Fibroblast of skin of abdomen (primary cell): ENCODE measurements at places on chromosomes 11 and 22.

- DNase-seq, result no peak
Observed at GRCh38 chr11:11857769-11858168, 16.0 kb downstream of the USP47 start.

- DNase-seq, result peak; percentile 44
Observed at GRCh38 chr11:95593111-95593510, 196.5 kb downstream of the FAM76B start.

DNA sequence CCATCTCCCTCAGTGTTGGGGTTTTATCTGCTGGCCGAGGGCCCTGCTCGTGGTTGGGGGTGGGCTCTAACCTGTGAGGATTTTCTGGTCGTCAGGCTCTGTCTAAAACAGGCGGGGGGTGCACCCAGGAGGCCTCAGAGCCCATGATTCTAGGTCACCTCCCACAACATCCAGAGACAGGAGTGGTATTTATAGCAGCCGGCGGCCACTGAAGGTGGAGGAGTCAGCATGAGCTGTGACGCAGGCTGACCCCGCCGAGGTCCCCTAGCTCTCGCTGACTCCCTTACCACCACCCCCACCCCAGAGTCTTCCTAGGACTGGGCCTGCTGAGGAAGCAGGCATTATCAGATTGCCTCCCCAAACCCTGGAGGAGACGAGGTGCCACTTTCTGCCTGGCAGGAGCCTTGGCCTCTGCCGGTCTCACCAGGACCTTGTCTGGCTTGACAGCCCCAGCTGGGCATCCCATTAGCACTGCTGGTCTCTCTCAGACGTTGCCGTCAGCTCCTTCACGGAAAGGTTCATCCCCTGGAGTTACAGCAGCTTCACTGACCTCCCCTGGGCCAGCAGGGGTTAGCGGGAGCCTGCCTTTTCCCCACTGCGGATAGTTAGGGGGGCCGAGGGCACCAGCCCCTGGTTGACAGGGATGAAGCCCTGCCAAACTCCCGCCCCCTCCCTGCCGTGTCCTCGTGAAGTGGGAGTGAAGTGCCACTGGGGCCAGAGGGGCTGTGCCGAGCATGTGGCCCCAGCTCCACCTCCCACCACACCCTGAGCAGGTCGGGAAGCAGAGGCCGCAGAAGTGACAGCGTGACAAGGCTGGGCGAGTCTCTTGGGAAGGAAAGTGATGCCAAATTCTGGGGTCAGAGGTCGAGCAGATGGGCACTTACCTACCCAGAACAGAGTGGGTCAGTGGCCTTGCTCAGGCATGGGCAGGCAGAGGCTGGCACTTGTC is 26.5 kb downstream of the DAGLA start:
- DNase-seq, result no peak

DNA sequence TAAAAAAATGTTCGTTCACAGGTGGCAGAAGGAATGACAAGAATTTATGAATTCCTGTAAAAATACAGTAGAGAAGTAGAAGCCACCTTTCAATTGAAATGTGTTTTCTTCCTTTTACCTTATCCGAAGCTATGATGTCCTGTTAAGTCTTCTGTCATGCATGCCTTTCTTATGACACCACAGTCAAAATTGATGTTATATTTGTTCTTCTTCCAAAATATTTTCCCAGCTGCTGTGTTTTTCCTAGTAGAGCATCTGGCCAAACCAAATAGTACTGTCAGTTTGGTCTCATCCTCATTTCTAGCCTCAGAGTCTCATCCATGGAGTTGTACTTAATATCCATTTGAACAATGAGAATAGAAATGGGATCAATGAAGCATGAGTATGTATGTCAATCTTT is 206.1 kb downstream of the PGR start:
- DNase-seq, result peak; percentile 51

GRCh38 chr22:23651676-23652075 is 19.6 kb upstream of the DRICH1 start:
- no peak for DNase-seq

DNA sequence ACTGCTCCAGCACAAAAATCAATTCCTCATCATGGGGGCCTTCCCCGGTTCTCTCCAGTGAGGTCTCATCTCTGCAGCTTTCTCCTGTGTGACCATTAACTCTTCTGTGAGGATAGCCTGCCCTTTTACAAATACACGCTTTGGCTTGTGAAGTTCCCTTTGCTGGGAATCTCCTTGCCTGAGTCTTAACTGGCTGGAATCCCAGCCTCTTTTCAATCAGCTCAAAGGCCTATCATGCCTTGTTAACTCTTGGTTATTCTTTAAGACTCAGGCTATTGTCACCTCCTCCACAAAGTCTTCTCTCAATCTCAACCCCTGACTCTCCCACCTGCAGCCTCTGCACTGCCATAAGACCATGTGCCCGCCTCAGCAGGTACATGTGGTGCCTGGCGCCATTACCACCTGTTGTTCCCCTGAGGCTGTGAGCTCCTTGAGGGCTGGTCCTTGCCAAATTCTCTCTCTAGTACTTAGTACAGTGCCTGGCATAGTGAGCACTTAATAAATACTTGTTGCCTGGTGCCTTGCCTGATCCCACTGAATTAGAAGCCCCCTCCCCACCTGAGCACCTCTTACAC is 128.2 kb downstream of the ST3GAL4 start:
- no peak for DNase-seq

DNA sequence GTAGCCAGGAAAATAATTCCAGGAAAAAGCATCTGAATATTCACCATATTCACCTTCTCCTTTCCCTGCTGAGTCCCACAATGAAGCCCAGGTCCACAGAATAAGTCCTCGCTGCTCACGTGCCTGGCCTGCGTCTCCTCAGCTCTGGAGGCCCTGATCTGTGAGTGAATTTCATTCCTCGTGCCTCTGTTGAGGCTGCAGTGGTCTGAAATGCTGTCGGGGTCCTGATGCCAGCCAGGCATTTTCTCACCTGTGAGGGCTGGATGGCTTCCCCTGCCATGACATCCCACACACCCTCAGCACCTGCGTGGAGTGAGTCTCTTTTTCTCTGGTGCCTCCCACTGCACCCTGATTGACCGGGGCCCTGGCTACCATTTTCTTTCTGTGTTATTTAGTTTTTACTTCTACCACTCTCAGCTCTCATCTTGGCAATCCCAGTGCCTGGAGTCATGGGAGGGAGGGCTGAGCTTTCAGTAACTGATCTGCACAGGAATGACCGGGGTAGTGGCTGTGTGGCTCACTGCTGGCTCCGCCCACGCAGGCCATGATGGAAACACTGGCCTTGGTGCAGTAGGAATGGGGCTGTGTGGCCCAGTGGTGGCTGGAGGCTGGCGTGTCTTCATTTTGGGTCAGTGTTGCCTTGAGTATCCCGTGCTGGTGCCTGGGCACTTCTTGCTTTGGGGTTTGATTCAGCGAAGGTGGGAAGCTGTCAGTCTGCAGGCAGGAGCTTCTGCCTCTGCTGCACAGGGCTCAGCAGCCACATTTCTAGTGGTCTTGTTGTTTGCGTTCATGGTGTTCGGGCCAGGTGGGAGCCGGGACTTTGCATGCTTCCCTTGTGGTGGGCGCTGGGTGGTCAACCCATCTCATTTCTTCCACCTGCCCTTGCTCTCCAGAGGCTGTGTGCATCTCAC is 807.2 kb downstream of the TBC1D22A start:
- DNase-seq, result no peak

DNA sequence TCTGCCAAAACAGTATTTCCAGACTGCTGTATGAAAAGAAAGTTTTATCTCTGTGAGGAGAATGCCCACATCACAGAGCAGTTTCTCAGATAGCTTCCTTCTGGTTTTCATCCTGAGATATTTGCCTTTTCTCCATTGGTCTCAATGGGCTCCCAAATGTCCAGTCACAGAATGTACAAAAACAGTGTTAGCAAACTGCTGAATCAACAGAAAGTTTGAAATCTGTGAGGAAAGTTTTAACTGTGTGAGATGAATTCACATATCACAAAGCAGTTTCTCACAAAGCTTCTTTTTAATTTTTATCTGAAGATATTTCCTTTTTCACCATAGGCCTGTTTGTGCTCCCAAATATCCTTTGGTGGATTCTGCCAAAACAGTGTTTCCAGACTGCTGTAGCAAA is 207.2 kb upstream of the TRIM48 start:
- DNase-seq, result no peak

GRCh38 chr11:77073328-77074001 is 6.7 kb downstream of the CAPN5 start:
- peak; percentile 91 for DNase-seq

GRCh38 chr11:73614591-73614990 is 16.7 kb upstream of the FAM168A start:
- no peak for DNase-seq

DNA sequence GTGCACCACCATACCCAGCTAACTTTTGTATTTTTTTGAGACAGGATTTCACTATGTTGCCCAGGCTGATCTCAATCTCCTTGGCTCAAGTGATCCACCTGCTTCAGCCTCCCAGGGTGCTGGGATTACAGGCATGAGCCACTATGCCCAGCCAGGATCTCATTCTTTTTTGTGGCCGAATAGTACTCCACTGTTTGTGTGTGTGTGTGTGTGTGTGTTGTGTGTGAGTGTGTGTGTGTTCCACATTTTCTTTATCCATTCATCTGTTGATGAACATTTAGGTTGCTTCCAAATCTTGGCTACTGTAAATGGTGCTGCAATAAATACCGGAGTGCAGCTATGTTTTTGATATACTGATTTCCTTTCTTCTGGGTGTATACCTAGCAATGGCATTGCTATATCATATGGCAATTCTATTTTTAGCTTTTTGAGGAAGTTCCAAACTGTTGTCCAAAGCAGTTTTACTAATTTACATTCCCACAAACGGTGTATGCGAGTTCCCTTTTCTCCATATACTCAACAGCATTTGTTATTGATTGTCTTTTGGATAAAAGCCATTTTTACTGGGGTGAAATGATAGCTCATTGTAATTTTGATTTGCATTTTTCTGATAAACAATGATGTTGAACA is 105.4 kb downstream of the TTC28 start:
- DNase-seq, result no peak

- no peak for DNase-seq
Observed at GRCh38 chr22:22896601-22897000, 9.0 kb downstream of the IGLL5 start.

GRCh38 chr11:2210366-2211112 is 38.9 kb upstream of the TH start:
- DNase-seq, result no peak

GRCh38 chr11:34013898-34014571 is 37.5 kb upstream of the CAPRIN1 start:
- no peak for DNase-seq

DNA sequence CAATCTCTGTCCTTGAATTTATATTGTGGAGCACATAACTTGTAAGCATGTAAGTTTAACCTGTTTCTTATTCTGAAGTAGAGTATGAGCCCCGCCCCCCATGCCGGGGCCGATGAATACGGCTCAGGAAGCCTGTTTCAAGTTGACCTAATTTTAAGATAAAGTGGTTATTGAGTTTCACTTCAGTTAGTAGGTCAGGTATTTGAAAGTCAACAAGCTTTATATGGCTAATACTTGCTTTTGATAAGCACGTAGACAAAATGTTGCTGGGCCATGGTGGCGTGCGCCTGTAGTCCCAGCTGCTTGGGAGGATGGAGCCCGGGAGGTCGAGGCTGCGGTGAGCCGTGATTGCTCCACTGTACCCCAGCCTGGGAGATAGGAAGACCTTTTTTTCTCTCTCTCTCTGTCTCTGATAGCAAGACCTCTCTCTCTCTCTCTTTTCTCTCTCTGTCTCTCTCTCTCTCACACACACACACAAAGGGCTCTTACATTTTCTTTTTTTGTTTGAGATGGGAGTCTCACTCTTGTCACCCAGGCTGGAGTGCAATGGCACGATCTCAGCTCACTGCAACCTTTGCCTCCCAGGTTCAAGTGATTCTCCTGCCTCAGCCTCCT is 14.4 kb downstream of the YWHAH start:
- DNase-seq, result no peak

- DNase-seq, result peak; percentile 54
Observed at GRCh38 chr11:118744046-118744445, 46.9 kb downstream of the DDX6 start.

GRCh38 chr22:33519071-33519973 is 401.0 kb downstream of the LARGE1 start:
- DNase-seq, result peak; percentile 82

- DNase-seq, result no peak
Observed at GRCh38 chr22:39898997-39899396, 1.9 kb upstream of the GRAP2 start.

GRCh38 chr11:109697140-109697843 is 275.3 kb downstream of the C11orf87 start:
- DNase-seq, result peak; percentile 46

DNA sequence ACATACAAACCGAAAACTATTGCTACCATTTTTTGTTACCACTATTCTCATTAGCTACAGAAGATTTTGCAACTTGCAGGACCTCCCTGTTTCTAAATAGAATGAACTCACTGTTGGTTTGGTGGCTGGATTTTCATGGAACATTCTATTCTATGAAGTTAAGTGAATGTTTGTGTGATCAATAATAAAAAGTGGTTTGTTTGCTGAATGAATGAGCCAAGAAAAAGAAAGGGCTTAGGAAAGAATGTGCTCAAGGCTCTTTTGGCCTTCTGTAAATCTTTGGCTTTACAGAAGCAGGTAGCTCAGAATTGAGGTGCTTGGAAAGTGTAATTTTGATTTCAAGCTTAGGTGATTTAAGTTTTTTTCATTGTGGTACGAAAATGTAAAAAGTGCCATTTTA is 5.9 kb upstream of the SCGB1D2 start:
- DNase-seq, result no peak

DNA sequence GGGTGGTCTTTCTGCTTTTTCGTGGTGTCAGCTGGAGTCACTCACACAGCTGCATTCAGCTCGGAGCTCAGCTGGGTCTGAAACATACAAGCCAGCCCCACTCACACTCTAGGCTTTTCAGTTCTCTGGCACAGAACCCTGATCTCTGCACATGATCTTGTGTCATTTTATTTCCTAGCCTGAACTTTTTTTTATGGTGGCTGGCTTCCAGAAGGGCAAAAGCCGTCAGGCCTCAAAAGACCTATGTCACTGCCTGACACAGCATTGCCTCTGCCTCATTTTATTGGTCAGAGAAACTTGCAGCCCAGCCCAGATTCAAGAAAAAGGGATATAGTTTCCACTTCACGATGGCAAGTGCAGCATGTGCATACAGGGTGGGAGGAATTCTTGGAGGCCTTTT is 117.8 kb downstream of the NTM start:
- no peak for DNase-seq

DNA sequence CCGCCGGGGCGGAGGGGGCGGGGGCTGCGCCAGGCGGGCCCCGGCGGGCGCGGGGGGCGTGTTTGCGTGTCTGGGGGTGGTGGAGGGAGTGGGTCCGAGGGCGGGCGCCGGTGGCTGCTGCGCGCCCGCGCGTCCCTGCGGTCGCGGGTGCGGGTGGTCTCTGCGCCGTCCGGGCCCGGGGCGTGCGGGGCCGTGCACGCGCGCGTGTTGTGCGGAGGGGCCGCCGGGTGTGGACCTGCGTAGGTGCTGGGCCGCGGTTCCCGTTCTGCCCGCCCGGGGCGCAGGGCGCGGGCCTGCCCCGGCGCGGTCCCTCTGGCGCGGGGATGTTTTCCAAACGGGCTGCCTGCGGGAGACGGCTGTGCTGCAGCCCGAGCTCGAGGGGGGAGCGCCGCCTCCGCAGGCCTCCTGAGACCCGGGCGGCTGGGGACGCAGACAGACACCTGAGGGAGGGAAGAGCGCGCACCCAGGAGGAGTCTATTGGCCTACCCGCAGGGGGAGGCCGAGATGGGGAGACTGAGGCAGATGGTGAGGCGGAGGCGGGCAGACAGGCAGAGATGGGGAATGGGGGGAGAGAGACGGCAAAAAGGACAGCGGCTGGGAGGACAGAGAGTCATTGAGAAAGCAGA is 442 bp downstream of the PELI3 start:
- peak; percentile 26 for DNase-seq

- DNase-seq, result no peak
Observed at GRCh38 chr22:26597026-26597425, 7.1 kb upstream of the TPST2 start.
